Right renal cortex interstitium (tissue), 3 donors: ENCODE measurements at places on chromosomes 6 and 20. TPM values are rescaled to one million over a fixed set of nuclear protein-coding genes. Genes with fewer than 3 reads are reported as not detected.
A peak's percentile ranks its signal among the peaks of the same experiment; 100 is the strongest.

DNA sequence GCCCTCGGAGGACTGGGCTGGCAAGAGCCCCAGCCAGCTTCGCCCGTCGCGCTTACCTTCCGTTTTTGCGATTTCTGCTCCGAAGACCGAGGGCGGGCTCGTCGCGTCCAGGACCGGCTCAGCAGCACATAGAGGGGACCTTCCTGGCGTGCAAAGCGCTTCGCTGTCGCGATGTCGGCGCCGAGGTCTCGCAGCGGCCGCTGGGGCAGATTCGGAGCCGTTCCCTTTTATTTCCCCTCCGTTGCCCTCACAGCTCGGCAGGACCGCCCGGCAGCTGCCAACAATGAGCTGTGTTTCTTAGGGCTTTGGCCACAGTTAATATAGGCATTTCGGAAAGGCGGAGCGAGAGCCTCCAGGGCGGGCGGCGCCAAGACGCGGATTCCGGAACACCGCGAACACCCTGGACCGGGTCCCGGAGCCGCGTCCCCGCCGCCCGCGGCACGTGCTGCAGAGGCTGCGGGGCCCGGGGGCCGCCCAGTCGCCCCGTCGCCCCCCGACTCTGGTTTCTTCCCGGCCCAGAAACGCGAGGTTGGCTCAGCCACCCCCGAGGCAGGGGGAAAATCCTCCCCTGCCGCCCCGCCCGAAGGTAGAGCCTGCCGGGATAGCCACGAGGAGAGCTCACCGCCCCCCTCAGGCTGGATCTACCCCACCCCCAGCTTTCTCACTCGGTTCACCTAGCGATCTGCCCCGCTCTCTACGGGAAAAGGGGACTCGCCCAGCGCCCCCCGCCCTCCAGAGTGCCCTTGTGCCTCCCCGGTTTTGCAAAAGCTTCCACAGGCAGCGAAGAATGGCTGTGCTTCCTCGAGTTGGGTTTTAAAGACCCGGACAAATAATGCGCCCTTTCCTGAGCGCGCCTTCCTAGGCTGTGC, at the start of gene CITED2:
TSS of gene CITED2 (minus strand) at position 292 of the 869 bp plus-strand sequence. CDS start 704 bp downstream, outside the sequence.
- peak; percentile 91 for DNase-seq

- DNase-seq, result no peak
Measured at GRCh38 chr6:156131221-156131903, 645.8 kb upstream of the ARID1B start.

- no peak for DNase-seq
Measured at GRCh38 chr6:144723431-144723830, 438.3 kb downstream of the UTRN start.

DNA sequence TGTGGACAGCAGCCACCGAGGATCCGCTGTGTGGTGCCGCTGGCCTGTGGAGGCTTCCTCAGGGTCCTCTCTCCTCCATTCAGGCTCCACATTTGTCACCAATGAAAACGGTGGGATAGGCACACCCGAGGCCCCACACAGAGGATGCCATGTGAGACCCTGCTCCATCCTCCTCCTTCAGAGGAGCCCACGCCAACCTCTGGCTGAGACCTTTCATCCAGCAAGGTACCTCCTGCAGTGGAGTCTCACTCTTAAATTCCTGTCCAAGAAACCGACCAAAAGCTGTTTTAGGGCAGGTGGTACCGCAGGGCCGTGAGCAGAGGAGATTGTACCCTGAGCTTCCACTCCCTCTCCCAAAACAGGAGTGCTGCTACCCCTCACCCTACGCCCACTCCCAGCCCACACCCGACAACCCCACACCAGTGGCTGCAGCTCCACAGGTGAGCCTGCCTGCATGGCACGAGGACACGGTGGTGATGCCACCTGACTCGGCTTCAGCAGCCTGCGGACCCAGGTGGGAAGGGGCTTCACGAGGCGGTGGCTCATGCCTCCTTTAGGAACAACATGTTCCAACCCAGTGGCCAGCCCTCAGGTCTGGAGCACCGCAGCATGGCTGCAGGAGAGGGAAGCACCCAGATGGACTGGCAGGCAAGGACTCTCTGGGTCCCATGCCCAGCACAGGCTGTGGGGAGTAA, 237.6 kb upstream of the AFDN start:
- DNase-seq, result no peak

DNA sequence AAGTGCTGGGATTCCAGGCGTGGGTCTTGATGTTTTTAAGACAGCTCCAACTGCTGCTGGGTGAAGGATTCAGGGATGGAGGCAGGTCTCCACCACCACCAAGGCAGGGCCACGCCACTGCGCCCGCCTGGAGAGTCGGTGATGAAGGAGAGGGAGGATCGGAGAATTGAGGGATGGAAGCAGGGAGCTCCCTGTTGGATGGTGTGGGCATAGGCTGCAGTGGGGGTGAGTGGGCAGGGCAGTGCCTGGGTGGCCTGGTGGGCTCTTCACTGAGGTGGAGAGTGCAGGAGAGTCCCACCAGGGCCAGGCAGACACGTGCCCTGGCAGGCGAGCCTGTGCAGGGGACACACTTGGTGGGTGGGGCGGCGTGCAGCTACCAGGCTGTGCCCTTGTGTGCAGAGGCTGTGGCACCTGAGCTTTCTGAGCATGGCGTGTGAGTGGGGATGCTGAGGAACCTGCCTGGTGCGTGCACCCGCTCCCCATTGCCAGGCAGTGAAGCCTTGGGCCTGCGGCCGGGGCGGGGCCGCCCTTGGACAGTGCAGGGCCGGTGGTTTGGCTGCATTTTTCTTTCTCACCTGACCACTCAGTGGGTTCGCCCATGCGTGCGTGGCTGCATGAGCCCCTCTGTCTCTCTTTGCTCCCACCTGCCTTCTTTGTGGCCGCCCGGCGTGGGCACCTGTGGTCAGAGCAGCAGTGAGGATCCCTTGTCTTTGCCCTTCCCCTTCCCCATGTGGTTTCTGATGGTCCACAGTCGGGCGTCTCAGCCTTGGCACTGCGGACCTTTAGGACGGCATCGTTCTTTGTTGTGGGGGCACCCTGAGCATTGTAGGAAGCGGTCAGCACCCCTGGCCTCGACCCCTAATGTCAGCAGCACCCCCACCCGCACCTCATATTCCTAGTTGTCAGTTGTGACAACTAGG, 11.3 kb downstream of the RBM38 start:
- no peak for DNase-seq

GRCh38 chr20:23826541-23827021, at the start of gene CST2:
TSS of gene CST2 (minus strand) at chr20:23826729. CDS start at chr20:23826660, 69 bp downstream.
- DNase-seq, result no peak

The SAMD5 gene
- 14.9 TPM for polyA plus RNA-seq

The ENPP3 gene
- 7.9 TPM for polyA plus RNA-seq

The GRM1 gene
- 0.20 TPM for polyA plus RNA-seq
